Stimulated activated CD8-positive, alpha-beta memory T cell treated with anti-CD3 and anti-CD28 coated beads, Interleukin-4, amount 100 ng/mL, for 24 hours (primary cell): ENCODE measurements at places on chromosomes 1 and 21.

GRCh38 chr1:163038928-163039706 is 30.0 kb upstream of the RGS4 start:
- no peak for DNase-seq

DNA sequence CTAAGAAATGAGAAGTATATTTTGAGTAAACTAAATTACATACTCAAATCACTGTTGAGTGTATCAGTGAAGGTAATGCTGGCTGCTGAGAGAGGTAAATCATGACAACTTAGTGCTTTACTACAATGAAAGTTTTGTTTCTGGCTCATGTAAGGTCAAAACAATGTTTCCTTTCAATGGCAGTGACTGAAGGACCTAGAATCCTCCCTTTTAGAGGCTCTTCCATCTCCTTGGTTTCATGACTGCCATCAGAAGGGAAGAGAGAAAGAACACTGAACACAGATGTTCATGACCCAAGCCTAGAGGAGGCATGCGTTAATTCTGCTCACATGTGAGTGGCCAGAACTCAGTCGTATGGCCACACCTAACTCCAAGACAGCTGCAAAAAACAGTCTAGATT is 130.6 kb downstream of the AKT3 start:
- no peak for DNase-seq

GRCh38 chr1:33446590-33446989 is 15.7 kb upstream of the PHC2 start:
- DNase-seq, result no peak

- no peak for DNase-seq
These were observed 507.6 kb downstream of the NPHP4 start for GRCh38 chr1:5484451-5485165.

- DNase-seq, result no peak
These were observed 11.6 kb downstream of the HHAT start for GRCh38 chr1:210340311-210340710.

DNA sequence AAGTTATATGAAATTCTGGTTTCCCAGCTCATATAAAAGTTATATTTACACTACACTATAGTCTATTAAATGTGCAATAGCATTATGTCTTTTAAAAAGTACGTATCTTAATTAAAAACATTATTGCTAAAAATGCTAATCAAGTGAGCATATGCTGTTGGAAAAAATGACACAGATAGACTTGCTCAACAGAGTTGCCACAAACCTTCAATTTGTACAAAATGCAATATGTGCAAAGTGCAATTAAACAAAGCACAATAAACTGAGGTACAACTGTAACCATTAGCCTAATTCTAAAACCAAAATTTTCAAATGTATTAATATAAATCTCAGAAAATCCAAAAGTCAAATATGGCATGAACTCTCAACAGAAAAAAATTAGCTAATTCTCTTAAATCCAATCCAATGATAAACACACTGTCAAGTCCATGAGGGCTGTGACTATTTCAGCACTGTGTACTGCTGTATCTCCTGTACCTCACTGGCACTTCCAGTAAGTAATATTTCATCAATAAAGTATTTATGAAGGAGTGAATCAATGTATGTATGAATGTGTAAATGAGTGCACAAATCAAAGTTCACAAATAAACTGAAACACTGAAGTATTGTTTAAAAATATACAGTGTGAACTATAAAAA is 116.3 kb downstream of the AKT3 start:
- no peak for DNase-seq

- no peak for DNase-seq
These were observed 106.9 kb downstream of the ZNF281 start for GRCh38 chr1:200302921-200303290.

GRCh38 chr1:212737559-212737958 is 37.9 kb upstream of the BATF3 start:
- no peak for DNase-seq

- DNase-seq, result no peak
These were observed 330.5 kb upstream of the ADGRL2 start for GRCh38 chr1:81470275-81470674.

- DNase-seq, result peak; percentile 64
These were observed 67.2 kb upstream of the RUNX3 start for GRCh38 chr1:24996983-24997893.

DNA sequence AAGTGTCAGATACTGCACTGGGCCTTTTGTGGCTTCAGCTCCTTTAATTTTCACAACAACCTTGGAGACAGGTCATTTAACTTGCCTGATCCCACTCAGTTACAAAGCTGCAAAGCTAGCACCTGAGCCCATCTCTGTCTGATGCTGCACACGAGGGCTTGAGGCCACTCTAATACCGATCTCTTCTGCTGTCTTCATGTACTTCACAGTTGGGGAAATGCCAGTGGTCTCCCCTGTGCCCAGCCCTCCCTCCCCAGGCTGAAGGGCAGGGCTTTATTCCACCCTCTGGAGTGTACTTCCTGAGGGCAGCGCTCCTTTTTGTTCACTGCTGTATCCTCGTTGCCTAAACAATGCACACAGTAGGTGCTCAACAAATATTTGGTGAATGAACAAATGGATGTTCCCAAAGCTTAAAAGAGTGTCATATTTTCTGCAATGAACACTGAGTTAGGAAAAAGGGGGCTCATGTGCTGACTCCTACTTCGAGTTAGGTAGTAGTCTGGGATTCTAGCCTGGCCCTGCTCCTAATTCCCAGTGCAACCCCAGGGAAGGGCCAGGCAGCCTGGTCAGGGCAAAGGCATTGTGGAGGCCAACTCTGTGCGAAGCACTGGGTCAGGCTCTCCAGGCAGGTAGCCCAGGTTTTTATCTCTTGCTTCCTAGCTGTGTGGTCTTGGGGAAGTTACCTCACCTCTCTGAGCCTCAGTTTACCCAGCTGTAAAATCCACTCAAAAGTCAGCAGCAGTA is 1.1 kb downstream of the TMCO4 start:
- no peak for DNase-seq

GRCh38 chr1:25572107-25572506 is 28.7 kb downstream of the LDLRAP1 start:
- no peak for DNase-seq

GRCh38 chr1:66777831-66778230 is 23.2 kb downstream of the INSL5 start:
- no peak for DNase-seq

DNA sequence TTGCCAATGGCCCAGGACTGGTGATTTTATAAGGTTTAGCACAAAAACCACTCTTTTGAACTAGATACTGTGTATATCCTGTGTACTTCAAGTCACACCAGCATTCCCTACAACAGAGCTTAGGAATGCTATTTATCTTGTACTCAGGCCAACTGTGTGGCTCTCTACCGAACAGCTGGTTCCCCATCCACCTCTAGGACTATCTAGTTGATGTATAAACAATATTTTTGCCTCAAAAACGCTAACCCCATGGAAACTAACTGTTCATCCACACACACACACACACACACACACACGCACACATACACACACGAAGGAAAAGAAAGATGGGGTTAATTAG is 28.7 kb upstream of the SLC45A3 start:
- DNase-seq, result no peak

DNA sequence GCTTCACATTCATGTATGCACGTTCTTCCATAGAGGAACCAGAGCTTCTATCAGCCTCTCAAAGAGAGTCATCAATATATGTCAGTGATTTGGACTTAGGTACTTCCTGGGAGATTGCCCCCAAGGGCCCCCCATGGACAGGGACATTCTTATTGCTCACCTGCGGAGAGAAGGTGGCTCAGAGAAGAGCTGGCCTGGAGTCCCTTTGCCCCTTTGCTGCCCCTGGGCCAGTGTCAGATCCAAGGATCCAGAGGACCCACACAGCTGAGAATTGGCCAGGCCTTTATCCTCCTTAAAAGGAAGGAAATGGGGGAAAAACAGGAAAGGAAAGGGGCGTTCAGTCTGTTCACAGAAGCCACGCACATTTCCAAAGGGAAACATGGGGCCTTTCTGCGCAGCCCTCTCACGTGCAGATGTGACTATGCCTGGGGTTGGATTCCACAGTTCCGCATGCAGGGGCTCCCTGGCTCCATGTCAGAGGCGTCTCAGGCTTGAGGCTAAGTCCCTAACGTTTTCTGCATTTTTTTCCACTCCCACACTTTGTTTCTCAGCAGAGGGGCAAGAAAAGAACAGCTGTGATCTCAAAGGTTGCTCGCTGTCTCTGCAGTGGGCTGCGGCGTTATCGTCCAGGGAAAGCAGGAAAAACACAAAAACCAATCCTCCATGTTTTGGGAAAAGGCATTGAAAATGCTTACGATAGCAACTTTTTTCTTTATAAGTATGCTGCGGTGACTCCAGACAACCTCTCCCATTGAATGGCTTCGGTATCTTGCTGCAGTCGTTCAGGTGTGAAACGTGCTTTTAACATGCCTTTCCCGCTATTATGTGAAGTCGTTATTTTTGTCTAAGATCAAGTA is 5.9 kb downstream of the C1orf226 start:
- no peak for DNase-seq

GRCh38 chr1:100778748-100779147 is 59.2 kb downstream of the VCAM1 start:
- DNase-seq, result no peak

DNA sequence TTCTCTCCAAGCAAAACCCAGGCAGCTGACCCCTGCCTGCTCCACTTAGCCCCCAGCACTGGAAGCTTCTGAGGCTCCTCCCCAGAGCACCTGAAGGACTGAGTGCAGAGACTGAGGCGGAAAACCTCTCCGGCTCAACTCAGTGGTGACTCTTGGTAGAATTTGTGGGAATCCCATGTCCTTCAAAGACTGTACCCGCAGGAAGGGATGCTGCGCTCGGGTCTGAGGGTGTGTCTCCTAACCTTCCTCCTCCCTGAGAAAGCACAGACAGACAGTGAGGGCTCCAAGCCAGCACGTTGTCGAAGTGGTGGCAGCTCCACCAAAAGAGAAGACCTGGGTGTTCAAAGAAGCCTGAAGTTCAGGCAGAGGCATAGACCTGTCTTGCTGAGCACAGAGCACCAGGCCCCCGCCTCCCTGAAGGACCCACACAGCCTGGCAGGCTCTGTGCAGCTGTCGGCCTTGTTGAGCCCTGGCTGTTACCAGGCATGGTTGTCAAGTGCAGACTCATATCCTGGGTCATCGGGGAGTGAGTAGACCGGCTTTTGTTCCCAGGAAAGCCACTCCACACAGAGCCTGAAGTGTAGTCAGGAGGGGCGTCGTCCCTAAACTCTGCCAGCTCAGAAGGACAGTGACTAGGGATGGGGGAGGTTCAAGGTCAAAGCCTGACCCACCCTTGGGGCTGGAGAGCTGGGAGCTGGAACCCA is 36.7 kb downstream of the CSMD2 start:
- DNase-seq, result no peak

DNA sequence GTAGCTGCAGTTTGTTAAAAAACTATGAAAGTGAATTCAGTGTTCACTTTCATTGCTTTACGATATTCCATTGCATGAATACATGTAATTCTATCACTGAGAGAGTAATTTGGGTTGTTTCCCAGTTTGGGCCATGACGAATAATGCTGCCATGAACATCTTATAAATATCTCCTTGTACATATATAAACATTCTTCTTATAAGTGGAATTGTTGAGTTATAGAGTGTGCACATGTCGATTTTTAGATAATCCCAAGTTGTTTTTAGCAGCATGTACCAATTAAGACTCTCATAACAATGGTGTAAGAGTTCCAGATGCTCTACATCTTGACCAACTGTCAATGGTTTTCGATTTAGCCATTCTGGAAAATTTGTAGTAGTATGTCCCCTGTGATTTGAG is 40.9 kb downstream of the ALG6 start:
- no peak for DNase-seq

GRCh38 chr1:53376742-53377437 is 49.0 kb upstream of the LRP8 start:
- DNase-seq, result no peak

DNA sequence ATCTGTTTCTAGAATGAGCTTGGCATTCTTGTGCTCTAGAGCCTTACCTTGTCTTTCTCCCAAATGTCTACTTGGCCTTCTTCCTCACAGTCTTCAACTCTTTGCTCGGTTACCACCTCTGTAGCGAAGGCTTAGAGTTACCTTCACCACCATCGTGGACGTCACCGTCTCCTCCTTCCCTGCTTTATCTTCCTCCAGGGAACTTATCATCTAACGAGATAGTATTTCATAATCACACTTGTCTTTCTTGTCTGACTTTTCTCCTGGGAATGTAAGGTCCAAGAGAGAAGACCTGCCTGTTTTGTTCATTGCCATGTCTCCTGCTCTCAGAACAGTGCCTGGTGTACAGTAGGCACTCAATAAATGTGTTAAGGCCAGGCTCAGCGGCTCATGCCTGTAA is 115.6 kb downstream of the GREM2 start:
- DNase-seq, result no peak

GRCh38 chr21:20108016-20108415 is 890.2 kb upstream of the NCAM2 start:
- DNase-seq, result no peak

DNA sequence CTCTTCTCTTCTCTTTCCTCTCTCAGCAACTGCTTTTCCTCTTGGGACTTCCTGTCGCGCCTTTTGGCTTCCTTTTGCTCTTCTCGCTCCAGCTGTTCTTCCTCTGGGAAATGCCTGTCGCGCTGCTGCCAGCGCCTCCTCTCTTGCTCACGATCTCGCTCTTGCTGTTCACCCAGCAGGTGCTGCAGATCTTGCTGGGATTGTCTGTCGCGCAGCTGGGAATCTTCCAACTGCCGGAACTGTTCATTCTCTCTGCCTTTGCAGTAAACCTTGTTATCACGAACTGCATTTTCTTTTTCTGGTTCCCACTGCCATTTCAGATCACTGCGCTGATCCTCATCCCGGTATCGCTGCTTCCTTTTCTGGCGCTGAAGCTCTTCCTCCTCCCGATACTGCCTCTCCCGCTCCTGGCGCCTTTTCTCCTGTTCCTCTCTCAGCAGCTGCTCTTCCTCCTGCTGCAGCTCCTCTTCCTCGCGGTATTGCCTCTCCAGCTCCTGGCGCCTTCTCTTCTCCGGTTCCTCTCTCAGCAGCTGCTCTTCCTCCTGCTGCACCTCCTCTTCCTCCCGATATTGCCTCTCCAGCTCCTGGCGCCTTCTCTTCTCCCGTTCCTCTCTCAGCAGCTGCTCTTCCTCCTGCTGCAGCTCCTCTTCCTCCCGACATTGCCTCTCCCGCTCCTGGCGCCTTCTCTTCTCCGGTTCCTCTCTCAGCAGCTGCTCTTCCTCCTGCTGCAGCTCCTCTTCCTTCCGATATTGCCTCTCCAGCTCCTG is 5.8 kb downstream of the TCHH start:
- DNase-seq, result no peak

DNA sequence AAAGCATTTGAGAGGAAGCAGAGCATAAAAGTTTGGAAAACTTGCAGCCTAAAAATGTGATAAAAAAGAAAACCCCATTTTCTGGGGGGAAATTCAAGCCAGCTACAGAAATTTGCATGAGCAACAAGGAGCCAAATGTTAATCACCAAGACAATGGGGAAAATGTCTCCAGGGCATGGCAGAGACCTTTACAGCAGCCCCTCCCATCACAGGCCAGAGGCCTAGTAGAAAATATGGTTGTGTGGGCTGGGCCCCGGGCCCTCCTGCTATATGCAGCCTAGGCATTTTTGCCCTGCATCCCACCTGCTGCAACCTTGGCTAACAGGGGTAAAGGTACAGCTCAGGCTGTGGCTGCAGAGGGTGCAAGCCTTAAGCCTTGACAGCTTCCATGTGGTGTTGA is 299.6 kb upstream of the NCAM2 start:
- DNase-seq, result no peak
